ENCODE measurements at places on chromosomes 2 and 18.

GRCh38 chr18:48805826-48806535, 144.8 kb downstream of the SMAD7 start:
- DNase-seq, result no peak

DNA sequence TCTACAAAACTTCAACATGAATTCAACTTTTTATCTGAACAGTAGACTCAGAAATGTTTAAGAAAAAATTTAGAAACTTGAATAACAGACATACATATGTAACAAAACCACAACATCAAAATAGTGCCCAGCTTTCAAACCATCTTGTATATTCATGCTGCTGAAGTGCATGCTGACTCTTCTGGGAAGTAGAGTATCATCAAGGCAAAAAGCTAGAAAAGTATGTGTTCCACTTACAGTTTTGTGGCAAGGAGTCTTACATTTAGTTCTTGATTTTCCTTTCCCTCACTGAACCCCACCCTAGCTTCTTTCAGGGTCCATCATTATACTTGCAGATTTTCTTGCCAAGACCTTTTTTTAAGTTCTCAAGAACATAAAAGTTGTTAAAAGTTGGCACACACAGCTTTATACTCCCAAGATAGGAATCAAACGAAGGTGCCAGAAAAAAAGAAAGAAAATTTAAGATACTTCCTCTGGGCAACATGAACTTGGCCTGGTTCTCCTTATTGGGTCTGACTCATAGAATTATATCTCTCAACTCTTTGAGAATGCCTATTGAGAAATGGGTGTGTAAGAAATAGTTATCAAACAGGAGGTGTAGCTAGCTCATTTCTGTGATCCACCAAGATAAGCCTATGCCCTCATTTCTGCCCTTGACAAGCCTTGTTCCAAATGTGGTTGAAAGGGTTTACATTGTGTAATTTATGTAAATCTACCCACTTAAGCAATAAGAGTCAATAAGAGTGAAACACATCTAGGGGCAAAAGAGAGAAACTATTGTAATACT, 667.6 kb upstream of the ACVR2A start:
- DNase-seq, result no peak

DNA sequence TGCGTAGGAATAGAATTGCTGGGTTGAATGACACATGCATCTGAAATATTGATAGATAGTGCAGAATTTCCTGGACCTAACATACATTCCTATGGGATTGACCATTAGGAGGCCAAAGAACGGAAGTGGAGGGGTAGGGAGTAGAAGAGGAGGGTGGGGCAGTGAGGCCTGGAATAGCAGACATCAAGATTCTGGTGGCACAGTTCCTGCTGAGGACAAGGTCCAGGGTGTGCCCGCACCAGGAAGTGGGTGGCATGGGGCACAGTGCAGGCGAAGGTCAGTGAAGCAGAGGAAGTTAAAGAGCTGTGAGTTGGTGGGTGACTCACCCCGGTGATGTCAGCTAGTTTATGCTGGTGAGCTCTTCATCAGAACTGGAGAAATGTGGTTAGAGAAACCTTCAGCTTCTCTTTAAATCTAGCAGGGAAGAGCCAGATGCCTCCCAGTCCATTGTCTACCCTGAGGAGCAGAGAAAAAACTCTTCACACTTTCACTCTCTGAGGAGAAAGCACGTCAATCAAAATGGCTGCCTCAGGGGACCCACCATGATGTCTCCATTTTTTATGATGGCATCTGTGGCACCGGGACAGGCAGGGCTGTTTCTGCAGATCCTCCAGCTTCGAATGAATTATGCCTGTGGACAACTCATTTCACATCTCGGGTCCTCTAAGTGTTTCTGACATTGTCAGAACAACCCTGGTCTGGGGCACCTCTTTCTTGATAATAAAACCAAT, 55.9 kb upstream of the CTLA4 start:
- DNase-seq, result peak; percentile 79

- DNase-seq, result no peak
Observed at GRCh38 chr18:46387441-46388131, 269.4 kb downstream of the LOXHD1 start.

DNA sequence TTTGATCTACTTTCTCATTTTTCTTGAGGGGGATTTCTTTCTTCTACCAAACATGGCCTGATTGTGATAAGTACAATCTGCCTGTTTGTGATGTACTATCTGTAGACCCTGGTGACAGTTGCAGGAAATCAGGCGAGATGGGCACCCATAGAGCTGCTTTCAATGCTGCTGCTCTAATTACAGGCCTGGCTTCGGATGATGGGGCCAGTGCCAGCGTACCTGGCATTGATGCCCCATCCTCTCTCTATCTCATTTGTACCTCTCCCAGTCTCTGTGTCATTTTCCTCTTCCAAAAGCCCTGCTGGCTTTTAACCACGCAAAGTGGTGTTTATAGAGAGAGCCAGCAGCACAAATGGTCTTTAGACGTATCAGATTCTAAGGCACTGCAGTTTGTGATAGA, 69.9 kb downstream of the KCTD18 start:
- DNase-seq, result no peak

GRCh38 chr18:9403795-9404564, 69.4 kb downstream of the TWSG1 start:
- no peak for DNase-seq

GRCh38 chr18:34299828-34300227, 75.1 kb upstream of the NOL4 start:
- DNase-seq, result no peak

DNA sequence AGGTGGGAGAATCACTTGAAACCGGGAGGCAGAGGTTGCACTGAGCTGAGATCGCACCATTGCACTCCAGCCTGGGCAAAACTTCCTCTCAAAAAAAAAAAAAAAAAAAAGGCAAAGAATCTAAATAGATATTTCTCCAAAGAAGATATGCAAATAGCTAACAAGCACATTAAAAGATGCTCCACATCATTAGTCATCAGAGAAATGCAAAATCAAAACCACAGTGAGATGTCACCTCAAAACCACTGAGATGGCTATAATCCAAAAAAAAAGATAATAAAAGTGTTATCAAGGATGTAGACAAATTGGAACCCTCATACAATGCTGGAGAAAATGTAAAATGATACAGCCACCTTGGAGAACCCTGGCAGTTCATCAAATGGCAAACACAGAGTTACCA, 8.4 kb downstream of the ST8SIA5 start:
- DNase-seq, result no peak

GRCh38 chr2:190896477-190896876, 15.9 kb downstream of the GLS start:
- DNase-seq, result no peak

DNA sequence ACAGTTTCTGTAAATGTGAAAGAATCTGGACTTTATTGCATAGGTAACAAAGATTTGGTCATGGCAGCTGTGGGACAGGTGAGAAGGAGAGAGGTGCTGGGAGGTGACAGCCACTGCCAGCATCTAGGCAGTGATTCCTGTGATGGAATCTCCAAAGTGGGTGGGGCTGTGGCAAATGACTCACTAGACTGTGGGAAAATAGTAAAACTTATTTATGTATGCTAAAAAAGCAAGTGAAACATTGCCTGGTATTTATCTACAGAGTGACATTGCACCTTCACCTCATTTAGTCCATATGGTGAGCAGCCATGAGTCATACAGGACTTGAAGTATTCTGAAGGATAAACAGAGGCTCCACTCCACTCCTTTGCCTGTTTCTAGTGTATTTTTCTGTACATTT, 145.3 kb upstream of the MEX3C start:
- no peak for DNase-seq

- DNase-seq, result no peak
Observed at GRCh38 chr2:74502147-74502719, 2.8 kb upstream of the LBX2 start.

GRCh38 chr18:42446195-42446594, 491.2 kb downstream of the PIK3C3 start:
- no peak for DNase-seq

DNA sequence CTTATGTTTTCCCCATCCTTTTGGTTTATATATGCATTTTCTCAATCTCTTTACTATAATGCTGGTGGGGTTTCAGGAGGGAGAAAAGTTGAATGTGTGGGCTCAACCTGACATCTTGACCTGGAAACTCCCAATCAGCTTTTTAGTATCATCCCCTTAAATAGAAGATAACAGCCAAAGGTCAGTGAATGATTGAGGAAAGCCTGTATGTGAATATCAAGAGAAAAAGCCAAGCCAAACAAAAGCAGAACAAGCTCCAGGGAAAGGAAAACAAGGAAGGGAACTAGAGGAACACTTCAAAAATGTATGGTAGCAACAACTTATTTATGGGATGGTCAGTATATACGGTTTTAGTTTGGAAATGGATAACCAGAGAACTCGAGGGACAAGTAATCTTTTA, 28.3 kb upstream of the ATOH8 start:
- DNase-seq, result no peak

GRCh38 chr2:232951891-232952290, 61.2 kb downstream of the NGEF start:
- no peak for DNase-seq

DNA sequence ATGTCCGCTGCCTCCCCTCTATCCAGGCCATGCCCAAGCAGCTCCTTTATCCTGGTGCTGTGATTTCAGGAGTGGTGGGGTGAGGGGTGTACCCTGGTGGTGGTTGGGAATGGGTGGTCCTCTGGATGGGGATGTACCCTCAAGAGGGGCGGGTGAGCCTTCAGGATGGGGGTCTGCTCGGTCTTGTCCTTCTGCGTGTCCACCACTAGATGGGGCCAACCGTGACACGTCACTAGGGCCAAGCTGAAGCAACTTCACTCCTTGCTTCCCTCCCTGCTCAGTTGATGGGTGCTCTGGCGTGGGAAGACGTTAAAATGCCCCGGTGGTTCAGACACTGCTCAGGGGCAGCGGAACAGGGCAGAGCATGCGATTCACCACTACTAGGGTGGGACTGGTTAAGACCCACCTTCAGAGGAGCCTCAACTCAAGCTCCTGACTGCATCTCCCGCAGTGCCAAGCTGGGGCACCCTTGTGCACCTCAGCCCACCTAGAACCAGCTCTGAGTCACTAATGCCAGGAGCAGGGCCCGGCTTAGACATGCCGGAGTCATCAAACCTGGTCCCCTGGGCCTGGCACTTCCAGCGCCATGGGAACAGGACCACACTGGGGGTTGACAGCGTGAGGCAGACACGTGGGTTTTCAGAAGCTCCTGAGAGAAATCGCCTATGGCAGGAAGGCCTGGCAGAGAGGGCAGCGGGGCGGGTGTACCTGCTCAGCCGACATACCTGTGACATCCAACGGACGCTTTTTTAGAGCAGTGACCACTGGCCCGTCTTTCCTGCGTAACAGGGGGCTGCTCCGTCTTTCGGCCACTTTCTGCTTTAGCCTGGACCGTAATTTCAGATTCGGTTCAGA, 256.7 kb downstream of the HDAC4 start:
- peak; percentile 26 for DNase-seq

DNA sequence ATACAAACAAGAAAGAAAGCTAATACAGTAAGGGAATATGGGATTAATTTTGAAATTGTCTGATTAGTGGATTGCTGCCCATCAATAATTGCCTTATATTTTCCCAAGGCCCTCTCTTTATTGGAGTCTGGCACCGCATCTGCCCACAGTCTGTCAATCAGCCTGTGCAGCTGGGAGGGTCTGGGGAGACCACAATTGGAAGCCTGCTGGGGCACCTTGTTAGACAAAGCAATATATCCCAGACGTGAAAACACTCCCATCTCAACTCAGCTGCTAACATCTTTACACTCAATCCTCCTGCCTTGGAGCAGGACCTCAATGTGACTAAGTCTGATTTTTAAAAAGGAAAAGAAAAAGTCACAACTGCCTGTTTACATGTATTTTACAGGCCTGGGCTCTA, 258.6 kb downstream of the SRBD1 start:
- DNase-seq, result no peak

DNA sequence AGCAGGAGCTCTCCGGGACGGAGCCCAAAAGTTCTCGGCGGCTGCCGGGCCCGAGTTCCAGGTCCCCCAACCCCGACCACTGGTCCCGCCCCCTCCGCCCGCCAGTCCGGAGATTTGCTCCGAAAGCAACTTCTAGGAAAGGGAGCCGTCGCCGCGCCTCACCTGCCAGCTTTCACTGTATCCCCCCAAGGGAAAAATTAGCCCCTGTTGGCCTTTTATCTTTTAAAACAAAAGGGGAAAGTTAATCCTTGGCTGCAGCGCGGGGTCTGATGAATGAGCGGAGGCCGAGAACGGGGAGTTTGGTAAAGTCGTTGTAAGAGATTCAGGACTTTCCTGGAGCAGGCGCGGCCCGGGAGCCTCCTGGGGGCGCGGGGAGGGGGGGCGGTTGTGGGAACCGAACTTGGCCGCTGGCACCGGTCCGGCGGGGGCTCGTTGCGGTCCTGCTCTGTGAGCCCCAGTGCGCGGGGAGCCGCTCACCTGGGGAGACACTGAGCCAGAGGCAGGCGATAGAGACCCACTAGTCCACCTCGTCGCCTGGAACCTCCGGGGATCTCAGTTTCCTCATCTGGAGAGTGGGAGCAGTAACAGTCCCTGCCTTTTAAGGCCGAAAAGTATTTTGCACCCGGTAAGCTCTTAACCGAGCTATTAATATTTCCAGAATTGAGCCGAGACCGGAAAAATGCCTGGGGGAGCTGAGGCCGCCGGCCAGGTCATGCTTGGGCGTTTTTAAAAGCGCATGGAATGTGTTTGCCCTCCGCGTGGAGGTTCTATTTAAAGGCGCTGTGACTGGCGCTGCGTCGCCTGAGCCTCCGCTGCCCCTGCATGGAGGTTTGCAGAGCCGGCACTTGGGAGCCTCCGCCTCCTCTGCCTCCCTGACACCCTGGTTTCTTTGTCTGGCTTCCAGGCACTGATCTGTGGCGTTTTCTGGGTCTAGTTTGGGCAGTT, 1.1 kb downstream of the EFHD1 start:
- no peak for DNase-seq

DNA sequence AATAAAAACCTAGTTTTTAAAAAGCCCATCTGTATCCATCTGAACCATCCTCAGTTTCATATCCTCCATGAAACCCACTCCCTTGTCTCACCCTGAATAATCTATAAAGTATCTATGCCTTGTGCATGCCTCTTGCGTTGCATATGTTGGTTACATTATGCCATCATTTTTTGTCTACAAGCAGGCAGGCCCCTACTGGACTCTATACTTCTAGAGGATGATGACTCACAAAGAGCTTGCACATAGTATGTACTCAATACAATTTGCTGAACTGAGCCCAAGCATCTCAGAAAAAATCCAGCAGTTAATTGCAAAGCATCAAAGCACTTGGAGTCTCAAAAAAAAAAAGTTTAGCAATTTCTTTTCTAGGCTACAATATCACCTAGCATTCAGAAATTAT, 95.6 kb downstream of the DYM start:
- no peak for DNase-seq

GRCh38 chr2:233079473-233079877, 19.3 kb downstream of the INPP5D start:
- peak; percentile 46 for DNase-seq

- DNase-seq, result no peak
Observed at GRCh38 chr2:65032019-65032975, 23.9 kb upstream of the CEP68 start.

DNA sequence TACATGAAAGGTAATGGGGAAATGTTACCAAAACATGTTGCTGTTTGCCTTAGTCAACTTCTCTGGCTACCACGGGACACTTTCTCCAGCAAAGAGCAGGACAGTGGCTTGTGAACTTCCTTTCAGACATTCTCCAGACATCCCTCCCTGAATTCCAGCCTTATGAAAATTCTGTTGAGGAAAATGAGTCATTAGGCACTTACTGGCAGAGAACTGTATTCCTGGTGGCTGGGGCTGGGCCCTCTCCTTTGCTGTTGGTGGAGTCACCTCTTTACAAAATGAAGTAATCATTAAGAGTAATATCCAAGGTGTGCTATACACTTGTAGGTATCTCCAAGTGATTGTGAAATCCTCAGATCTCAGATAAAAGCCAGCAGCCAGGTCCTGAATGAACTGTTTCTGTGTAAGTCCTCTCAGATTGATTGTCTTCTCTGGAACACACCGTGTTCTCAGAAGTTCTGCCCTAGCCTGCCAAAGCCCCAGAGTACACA, 1.3 kb upstream of the FAP start:
- DNase-seq, result no peak
